ENCODE measurements at places on chromosomes 4 and X. TPM values are rescaled to one million over a fixed set of nuclear protein-coding genes. Genes with fewer than 3 reads are reported as not detected.

CCDC120 gene
- total RNA-seq, result 8.2 TPM

CAPN6 gene
- 9.4 TPM for total RNA-seq

SLC34A2 gene
- 0.26 TPM for total RNA-seq

MGAT4D gene
- total RNA-seq, result not detected

TIMM8A gene
- 18.5 TPM for total RNA-seq

S100P gene
- not detected for total RNA-seq

PDLIM3 gene
- 30.7 TPM for total RNA-seq

LRP2BP gene
- 0.27 TPM for total RNA-seq

NKX3-2 gene
- 5.2 TPM for total RNA-seq

DCUN1D4 gene
- total RNA-seq, result 57.4 TPM

ADGRA3 gene
- 27.3 TPM for total RNA-seq

TEX13B gene
- total RNA-seq, result not detected

BBS7 gene
- 21.0 TPM for total RNA-seq

FHDC1 gene
- 1.7 TPM for total RNA-seq

APLN gene
- total RNA-seq, result 2.1 TPM

VGLL1 gene
- 1.3 TPM for total RNA-seq

F8A1 gene
- total RNA-seq, result 25.6 TPM

HERC5 gene
- 23.0 TPM for total RNA-seq

CT45A3 gene
- total RNA-seq, result not detected

CT45A10 gene
- not detected for total RNA-seq

HERC3 gene
- 8.5 TPM for total RNA-seq

LEF1 gene
- total RNA-seq, result 16.6 TPM

WNK3 gene
- 6.2 TPM for total RNA-seq

AKAP14 gene
- not detected for total RNA-seq

RBM3 gene
- 264 TPM for total RNA-seq

EXOC1L gene
- not detected for total RNA-seq

RHOXF2B gene
- total RNA-seq, result not detected
